ENCODE measurements at places on chromosomes 4 and X. TPM values are rescaled to one million over a fixed set of nuclear protein-coding genes. Genes with fewer than 3 reads are reported as not detected.
A peak's percentile ranks its signal among the peaks of the same experiment; 100 is the strongest.

The RAI2 gene
- total RNA-seq, result 21.5 TPM

- H3K36me3 ChIP-seq, result no peaks in the 10 kb centered on the region
- H3K4me1 ChIP-seq, result no peaks in the 10 kb centered on the region
- H3K27me3 ChIP-seq, result no peaks in the 10 kb centered on the region
Observed at GRCh38 chrX:129786210-129786651, 6.5 kb downstream of the SASH3 start.

DNA sequence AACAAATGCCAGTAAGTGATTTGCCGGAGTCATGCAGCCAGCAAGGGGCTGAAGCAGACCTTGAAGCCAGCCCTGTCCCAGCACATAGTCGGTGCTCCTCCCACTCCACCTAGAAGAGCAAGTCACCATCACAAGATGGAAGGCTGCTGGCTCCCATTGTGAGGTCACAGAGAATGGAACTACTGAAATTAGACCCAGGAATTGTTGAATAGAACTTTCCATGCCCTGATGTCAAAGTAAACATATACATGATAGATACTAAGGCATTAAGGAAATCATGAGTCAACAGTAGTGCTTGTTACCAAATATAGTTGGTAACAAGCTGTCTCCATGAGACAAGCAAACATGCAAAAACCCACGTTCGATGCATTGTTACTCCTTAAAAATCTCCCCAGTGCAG, 177.1 kb upstream of the MID1 start:
- no peak for DNase-seq
- no peaks in the 10 kb centered on the region for H3K4me1 ChIP-seq
- H3K4me3 ChIP-seq, result no peak overlapping the region
- peak overlapping the region; percentile 50 for H3K27ac ChIP-seq
- H3K36me3 ChIP-seq, result no peaks in the 10 kb centered on the region

DNA sequence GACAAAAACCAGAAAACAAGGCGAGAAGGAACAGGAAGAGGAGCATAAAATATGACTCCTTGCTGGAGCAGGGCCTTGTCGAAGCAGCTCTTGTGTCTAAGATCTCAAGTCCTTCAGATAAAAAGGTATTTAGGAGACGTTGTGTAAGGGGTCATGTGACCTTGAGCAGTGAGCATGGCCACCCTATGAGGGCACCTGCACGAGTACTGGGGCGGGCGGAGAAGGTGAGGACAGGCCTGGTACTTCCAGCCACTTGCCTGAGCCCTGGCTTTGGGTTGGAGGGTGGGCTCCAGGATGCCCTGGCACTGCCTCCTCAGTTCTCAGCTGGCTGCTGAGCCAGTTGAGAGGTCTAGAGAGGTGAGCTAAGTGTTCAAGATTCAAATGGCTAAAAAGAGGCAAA, 29.9 kb downstream of the NSD2 start:
- DNase-seq, result no peak
- H3K36me3 ChIP-seq, result peaks cover 24% of the 10 kb centered on the region
- no peaks in the 10 kb centered on the region for H3K27me3 ChIP-seq
- H3K4me1 ChIP-seq, result no peaks in the 10 kb centered on the region

The CENPVL2 gene
- not detected for total RNA-seq
